ENCODE measurements at places on chromosomes 6 and 20.

DNA sequence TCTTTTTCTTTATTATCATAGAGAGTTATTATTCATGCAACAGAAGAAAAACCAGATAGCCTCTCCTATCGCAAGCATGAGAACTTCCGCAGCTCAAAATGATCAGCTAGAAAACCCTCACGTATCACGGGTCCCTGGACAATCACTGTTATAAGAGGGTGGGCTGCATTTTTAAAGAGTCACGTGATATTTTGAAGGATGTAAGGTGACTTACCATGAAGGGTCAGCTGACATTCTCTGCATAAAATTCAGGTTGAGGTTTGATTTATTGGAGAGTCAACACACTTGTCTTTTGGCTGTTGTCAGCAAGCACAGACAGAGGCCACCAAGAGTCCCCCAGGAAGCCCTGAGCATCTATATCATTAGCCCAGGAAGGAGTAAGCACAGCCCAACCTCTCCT is 39.5 kb downstream of the ID4 start:
- no peak for DNase-seq

- no peak for DNase-seq
Measured at GRCh38 chr6:44496665-44497369, 109.3 kb downstream of the CDC5L start.

DNA sequence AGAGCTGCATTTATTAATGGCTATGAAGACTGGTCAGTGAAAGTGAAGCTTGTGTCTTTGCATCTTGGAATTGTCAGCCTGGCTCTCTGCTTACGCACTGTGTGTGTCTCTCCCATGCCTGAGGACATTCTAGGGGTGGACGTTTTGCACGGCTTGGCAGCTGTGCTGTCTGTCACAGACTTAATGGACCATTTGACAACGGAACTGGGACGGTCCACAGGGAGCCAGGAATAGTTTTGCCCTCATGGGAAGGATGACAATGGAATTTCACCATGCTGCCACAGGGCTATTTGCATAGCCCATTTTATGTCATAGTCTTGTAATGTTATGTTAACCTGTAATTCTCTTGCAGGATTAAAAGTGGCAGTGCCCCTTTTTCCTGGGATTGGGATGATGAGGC is 44.7 kb downstream of the OR2B6 start:
- no peak for DNase-seq

DNA sequence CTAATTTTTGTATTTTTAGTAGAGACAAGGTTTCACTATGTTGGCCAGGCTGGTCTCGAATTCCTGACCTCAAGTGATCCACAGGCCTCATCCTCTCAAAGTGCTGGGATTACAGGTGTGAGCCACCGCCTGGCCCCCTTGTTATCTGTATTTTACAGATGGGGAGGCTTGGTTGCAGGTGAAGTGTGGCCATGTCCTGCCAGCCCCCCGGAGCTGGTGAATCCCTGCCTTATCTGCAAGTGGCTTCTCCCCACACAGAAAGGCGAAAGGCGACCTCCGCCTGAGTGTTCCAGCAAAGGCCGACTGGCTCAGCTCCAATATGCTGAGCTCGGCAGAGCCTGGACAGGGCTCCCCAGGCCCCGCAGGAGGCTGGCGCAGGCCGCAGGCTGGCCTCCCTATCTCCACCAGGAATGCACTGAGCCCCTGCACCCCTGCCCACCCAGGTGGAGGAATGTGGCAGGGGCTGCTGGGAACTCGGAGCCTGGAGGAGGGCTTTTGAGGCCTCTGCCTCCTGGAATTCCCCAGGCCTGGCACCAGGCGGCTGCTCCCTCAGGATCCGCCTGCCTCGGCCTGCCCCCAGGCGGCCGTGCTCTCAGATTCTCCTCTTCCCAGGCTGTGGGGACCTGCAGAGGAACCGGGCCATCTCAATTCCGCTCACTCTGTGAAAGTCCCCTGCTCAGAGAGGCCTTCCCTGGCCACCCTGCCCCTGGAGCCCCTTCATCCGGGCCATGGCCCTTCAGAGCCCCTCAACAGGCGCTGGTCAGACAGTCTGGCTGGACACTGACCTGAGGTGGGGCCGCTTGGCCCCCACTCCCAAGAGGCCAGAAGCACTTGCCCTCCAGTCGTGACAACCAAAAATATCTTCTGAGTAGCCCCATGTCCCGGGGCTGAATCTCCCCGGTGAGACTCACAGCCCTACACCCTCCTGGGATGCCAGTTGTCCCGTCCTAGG is 9.3 kb upstream of the LAMA5 start:
- DNase-seq: no peak

DNA sequence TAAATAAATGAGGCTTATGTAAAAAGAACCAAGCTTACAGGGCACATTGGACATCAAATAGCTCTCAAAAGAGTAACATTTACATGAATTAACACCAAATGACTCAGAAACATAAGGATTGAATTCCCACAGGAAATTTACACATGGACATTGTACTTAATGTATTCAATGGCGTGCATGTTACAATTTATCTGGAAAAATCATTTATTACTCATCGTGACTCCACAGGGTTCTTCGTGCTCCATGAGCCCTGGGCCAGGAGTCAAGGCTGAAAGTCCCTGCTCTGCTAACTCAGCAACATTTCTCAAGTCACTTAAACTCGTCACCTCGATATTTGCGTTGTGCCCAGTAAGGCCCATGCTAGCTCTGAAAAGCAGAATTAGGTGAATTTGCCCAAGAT is 158.5 kb downstream of the PHACTR1 start:
- DNase-seq: no peak

GRCh38 chr6:95574811-95575210 is 2.5 kb upstream of the MANEA start:
- DNase-seq: no peak

DNA sequence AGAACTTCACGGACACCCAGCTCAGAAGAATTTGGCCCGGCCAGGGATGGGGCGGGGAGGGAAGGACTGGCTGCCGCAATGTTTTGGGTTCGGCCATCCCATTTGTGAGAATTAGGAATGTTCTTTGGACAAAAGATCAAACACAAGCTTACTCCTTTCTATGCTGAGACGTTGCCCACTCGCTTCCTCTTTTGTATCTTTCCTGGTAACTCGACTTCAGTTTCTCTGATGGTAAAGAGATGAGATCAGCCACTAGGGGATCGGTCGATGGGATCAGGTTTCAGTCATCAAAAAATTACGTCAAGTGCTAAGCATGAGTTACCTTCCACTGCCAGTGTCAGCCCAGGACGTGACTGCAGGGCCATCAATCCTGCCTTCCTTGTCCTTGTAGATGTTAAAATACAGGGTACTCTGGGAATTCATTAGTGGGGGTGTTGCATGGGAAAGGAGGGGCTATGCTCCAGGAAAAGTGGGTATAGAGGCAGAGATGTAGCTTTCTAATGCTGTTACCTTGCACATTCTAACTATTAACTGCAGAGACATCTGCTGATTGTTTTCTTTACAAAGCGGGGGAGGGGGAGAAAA is 190.2 kb downstream of the TSHZ2 start:
- peak; percentile 77 for DNase-seq

- no peak for DNase-seq
Measured at GRCh38 chr6:31356216-31356945, 598 bp downstream of the HLA-B start.

DNA sequence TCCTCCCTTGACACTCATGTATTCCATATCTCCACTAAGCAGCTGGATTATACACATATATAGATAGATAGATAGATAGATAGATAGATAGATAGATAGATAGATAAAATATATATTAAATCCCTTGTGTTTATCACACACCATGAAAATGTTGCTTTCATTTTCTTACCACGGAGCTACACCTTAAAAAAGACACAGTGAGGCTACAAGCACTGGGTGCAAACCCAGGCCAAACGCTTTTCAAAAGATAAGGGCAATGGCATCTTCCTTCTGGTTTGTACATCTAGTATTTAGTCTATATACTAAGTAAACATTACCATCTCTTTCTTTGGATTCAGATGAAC is 377.1 kb downstream of the ESR1 start:
- DNase-seq: no peak

DNA sequence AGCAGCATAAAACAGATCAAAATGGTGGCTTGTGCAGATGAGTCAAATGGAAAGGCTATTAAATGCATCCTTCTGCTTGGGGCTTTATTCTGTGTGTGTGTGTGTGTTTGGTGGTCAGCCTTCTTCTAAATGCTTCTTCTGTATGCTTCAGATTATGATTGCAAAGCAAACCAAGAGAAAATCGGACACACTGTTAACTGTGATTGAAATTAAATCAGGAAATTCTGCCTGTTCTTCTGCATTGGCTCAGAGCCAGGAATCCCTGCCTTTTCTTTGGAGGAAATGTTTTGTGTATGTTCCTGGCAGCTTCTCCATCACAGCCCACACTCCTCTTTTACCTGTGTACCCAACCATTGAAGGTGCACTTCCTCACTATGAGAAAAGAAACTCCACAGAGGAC is 22.3 kb upstream of the PDE10A start:
- DNase-seq: no peak

GRCh38 chr6:148351309-148351708 is 8.7 kb downstream of the SASH1 start:
- DNase-seq: no peak

DNA sequence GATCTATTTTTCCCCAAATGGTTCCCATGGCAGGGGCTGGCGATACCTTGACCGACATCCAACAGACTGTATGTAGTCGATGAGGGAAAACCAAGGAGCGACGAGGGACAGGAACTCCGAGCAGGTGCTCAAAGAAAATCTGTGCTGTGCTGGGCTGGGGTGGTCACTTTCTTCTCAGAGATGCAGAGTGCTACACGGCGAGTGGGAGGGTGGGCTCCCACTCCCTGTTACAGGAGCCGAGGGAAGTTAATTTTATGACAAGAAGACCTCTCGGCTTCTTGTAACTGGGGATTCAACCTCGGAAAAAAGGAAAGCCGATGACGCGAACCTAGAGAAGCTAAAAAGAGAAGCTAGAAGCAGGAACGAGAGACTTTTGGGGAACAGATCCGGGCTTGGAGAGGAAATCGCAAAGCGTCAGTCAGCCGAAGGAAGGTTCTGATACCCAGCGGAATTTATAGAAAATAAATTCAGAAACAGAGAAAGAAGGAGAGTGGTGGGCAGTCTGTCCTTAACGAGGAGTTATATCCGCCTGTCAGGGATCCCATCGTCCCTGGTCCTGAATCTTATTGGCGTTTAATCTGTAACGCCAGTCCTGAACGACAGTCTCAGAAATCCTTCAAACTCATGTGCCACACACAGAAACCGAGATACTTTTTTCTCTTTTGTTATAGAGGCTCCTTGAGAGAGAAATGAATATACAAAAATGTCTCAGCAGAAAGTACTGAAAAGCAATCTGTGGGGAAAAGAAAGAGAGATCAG is 84.6 kb upstream of the ZNF322 start:
- DNase-seq: no peak

DNA sequence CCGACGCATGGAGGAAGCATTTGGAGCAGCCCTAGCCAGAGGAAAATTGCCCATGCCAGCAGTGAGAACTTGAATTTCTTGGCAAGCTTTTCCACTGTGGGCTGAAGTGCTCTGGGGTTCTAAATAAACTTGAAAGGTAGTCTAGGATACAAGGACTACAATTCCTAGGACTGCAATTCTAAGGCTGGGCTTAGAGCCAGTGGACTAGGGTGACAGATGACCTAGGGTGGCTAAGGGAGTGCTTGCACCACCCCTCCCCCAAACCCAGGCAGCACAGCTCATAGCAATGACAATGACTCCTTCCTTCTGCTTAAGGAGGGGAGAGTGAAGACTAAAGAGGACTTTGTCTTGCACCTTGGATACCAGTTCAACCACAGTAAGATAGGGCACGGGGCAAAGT is 122.3 kb downstream of the THBS2 start:
- no peak for DNase-seq

- no peak for DNase-seq
Measured at GRCh38 chr6:18025596-18025995, 38.2 kb upstream of the KIF13A start.

GRCh38 chr20:18276821-18277220 is 11.5 kb upstream of the ZNF133 start:
- peak; percentile 74 for DNase-seq

DNA sequence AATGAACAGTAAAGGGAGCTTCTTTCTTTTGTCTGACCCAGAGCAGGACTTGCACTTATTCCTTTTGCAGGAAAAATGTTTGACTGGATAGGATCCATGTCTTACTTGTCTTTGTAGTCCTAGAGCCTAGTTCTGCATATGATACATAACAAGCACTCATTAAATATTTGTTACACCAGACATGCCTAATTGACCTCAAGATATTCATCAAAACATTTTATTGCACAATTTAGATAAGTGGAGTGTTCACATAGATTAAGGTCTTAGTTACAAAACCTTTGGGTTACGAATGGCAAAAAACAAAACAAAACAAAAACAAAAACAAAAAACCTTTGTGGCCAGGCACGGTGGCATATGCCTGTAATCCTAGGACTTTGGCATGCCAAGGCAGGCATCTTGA is 735.8 kb upstream of the NRSN1 start:
- no peak for DNase-seq

DNA sequence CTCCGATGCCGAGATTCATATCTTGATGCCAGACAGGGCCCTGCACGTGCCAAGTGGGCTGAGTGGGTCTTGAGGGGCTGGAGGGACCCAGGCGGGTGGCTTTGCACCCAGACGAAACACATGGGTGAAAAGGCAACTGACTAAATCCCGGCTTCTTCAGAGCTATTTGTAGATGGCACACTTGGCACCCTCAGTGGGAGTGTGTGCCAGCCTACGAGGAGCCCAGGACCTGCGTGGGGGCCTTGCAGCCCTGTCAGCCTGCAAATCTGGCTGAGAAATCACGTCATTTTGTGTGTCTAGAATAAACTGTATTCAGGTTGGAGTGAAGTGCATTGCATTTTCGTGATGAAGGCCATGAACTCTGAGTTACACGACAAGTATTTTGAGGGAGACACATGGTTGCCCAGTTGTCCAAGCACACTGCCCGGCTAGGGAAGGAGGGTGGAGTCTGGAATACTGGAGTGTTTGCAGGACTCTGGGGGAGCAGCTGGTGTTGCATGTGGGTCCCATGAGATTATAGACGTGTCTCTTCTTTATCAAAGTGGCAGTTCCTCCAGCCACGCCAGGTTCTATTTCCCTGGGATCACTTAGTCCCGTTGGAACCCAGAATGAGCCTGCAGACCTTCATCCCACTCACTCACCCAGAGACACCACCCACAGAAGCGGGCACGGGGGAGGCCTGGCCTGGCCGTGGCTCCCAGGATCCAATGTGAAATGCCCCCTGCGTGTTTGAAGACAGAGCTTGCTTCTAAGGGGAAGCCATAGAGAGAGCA is 60.2 kb downstream of the DLL1 start:
- DNase-seq: no peak

GRCh38 chr6:32107406-32107805 is 1.7 kb downstream of the TNXB start:
- no peak for DNase-seq
